ENCODE measurements at places on chromosomes 13 and 19.
A peak's percentile ranks its signal among the peaks of the same experiment; 100 is the strongest.

- DNase-seq: peak; percentile 25
- no peak overlapping the region for H3K27ac ChIP-seq
- H3K27me3 ChIP-seq: no peaks in the 10 kb centered on the region
- H3K4me3 ChIP-seq: no peak overlapping the region
- H3K4me1 ChIP-seq: no peaks in the 10 kb centered on the region
These were observed 13.0 kb downstream of the TFDP1 start for GRCh38 chr13:113597391-113598080.

GRCh38 chr19:41296433-41296871 is 13.5 kb upstream of the CCDC97 start:
- H3K4me1 ChIP-seq: no peaks in the 10 kb centered on the region
- no peak for DNase-seq
- H3K27ac ChIP-seq: peak overlapping the region; percentile 46
- peaks cover 25% of the 10 kb centered on the region for H3K36me3 ChIP-seq
- no peak overlapping the region for H3K4me3 ChIP-seq

DNA sequence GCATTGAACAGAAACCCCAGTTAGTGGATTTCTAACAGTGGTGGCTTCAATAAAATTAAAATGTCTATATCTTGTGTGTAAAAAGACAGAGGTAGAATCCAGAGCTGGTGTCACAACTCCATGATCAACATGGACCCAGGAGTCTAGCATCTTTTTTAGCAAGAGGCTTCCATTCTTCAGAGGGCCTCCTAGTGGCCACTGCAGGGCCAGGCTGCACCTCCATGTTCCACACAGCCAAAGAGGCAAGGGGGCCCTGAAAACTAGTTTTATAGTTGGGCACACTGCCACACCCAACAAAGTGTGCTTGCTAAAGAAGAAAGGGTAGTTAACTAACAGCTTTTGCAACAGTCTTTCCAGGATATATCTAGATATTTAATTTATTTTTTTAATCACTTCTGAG is 12.9 kb downstream of the N4BP2L1 start:
- H3K27me3 ChIP-seq: no peaks in the 10 kb centered on the region
- H3K36me3 ChIP-seq: no peaks in the 10 kb centered on the region
- no peak overlapping the region for H3K4me3 ChIP-seq
- no peak for DNase-seq
- H3K27ac ChIP-seq: no peak overlapping the region

- H3K4me3 ChIP-seq: no peak overlapping the region
- H3K36me3 ChIP-seq: no peaks in the 10 kb centered on the region
- DNase-seq: no peak
- no peaks in the 10 kb centered on the region for H3K4me1 ChIP-seq
- no peak overlapping the region for H3K27ac ChIP-seq
These were observed 689.3 kb upstream of the ATXN8OS start for GRCh38 chr13:69418319-69418718.

- H3K4me1 ChIP-seq: peaks cover 9% of the 10 kb centered on the region
- no peaks in the 10 kb centered on the region for H3K36me3 ChIP-seq
- no peak overlapping the region for H3K4me3 ChIP-seq
- H3K27me3 ChIP-seq: no peaks in the 10 kb centered on the region
- H3K27ac ChIP-seq: no peak overlapping the region
- no peak for DNase-seq
These were observed 123.1 kb downstream of the ITGBL1 start for GRCh38 chr13:101575581-101575980.

GRCh38 chr13:96041326-96042110 is 11.7 kb downstream of the UGGT2 start:
- no peak overlapping the region for H3K27ac ChIP-seq
- no peaks in the 10 kb centered on the region for H3K27me3 ChIP-seq
- H3K4me1 ChIP-seq: no peaks in the 10 kb centered on the region

DNA sequence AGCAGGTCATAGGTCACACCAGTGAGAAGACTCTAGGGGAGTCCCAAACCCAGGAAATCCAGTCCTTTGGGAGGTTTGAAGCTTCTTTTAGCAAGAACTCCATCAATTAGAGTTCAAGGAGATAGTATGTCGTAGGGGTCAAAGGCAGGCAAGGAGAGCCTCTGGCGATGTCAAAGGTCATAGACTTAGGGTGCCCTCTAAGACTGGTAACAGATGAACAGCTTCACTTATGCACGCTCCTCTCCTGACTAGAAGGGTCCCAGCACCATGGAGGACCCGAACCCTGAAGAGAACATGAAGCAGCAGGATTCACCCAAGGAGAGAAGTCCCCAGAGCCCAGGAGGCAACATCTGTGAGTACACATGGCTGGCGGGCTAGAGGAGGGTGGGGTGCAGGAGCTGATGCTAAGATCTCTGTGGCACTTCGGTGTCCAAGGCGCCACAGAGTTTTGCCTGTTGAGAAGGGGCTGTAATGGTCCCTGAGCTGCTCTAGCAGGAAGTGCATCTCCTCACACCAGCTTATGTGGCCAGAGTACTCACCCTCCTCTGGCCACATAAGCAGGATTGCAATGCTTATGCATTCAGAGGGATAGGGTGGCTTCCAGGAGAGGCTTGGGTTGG is 557 bp downstream of the ZNF576 start:
- no peaks in the 10 kb centered on the region for H3K36me3 ChIP-seq
- H3K4me3 ChIP-seq: peak overlapping the region; percentile 45
- peaks cover 5% of the 10 kb centered on the region for H3K4me1 ChIP-seq
- no peak for DNase-seq
- no peaks in the 10 kb centered on the region for H3K27me3 ChIP-seq

GRCh38 chr13:20206698-20207235 is 14.0 kb upstream of the GJB2 start:
- no peak overlapping the region for H3K4me3 ChIP-seq
- H3K27me3 ChIP-seq: peaks cover 1% of the 10 kb centered on the region
- no peak overlapping the region for H3K27ac ChIP-seq
- no peak for DNase-seq
- H3K4me1 ChIP-seq: no peaks in the 10 kb centered on the region

DNA sequence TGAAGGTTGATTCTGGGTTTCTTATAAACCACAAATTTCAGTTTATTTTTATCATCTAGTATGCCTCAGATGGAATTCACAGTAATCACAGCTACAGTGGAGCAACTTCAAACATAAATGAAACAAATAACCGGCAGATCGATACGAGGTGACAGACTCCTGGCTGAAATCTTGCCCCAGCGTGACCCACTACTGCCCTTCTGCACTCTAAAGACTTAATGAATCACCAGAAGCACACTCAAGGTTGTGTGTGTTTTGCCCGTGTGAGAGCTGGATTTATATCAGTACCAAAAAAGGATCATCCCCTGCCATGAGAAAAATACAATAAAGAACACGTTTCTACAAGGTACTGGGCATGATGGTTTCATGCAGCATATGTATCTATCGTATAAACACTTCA is 161.7 kb downstream of the KLF12 start:
- H3K36me3 ChIP-seq: no peaks in the 10 kb centered on the region
- H3K27me3 ChIP-seq: no peaks in the 10 kb centered on the region
- no peak overlapping the region for H3K4me3 ChIP-seq
- H3K4me1 ChIP-seq: peaks cover 2% of the 10 kb centered on the region

DNA sequence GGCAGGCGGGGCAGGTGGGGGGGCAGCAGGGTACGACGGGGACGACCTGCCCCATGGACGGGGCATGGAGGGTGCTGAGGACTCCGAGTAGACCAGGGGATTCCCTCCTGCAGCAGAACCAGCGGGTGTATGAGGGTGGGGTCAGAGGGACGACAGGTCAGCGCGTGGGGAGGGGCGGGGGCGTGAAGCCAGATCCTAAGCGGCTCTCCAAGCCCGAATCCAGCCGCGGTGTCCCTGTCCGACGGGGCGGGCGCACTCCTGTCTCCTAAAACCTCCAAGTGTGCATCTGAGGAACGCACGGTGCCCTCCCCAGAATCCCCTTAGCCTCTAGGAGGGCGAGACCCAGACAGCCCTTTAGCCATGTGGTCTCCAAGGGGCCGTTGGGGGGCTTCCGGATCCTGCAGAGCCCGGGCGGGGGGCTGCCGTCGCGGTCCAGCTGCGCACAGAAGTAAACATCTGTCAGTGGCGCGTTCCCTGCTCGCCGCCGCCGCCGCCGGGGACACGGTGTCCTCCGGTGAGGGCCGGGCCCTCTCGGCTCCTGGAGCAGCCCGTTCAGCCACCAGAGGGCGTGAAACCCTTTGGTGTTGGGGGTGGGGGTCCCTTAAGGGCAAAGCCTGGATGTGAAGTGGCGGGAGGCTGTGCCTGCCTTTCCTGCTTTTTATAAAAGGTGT is 730 bp downstream of the NRTN start:
- no peak for DNase-seq
- H3K36me3 ChIP-seq: no peaks in the 10 kb centered on the region
- no peaks in the 10 kb centered on the region for H3K4me1 ChIP-seq
- no peak overlapping the region for H3K27ac ChIP-seq

- no peaks in the 10 kb centered on the region for H3K36me3 ChIP-seq
- no peak overlapping the region for H3K4me3 ChIP-seq
- H3K4me1 ChIP-seq: no peaks in the 10 kb centered on the region
- no peak overlapping the region for H3K27ac ChIP-seq
- DNase-seq: peak; percentile 27
These were observed 10.2 kb downstream of the C2CD4C start for GRCh38 chr19:398719-399118.

DNA sequence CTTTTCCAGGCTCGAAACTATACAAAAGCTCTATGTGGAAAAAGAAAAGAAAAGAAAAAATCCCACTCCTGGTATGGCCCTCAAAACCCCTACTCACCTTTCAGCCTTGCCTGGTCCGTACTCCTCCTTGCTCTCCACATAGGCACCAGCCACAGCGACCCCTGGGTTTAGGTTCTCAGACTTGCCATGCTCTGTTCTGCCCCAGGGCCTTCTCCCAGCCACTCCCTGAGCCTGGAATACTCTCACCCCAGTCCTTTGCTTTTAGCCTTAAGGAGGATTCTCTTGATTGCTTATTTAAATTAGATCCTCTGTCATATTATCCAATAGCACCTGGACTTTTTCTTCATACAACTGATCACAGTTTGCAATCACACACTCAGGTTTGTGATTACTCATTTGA is 522.5 kb downstream of the DIAPH3 start:
- no peak for DNase-seq
- H3K27me3 ChIP-seq: no peaks in the 10 kb centered on the region
- no peaks in the 10 kb centered on the region for H3K4me1 ChIP-seq
- H3K4me3 ChIP-seq: no peak overlapping the region
- H3K36me3 ChIP-seq: no peaks in the 10 kb centered on the region
- H3K27ac ChIP-seq: no peak overlapping the region

- no peaks in the 10 kb centered on the region for H3K36me3 ChIP-seq
- no peaks in the 10 kb centered on the region for H3K4me1 ChIP-seq
- no peak overlapping the region for H3K27ac ChIP-seq
- H3K4me3 ChIP-seq: no peak overlapping the region
- H3K27me3 ChIP-seq: no peaks in the 10 kb centered on the region
These were observed 2.5 kb downstream of the SLC1A6 start for GRCh38 chr19:14977128-14977527.

DNA sequence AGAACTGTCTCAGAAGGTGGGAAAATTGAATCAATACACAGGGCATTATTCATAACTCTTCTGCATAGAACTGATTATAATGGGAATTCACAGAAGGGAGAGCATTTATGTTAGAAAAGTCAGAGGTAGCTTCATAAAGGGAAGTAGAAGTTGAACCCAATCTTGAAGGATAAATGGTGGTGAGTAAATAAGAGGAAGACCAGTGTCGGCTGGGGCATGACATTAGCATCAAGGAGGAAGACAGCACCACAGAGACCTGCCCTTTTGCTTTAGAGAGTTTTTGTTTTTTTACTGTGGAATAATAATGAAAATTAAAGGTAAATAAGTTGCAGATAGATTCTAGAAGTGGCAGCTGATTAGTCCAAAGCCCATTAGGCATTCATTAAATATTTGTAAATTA is 21.9 kb downstream of the CDC16 start:
- H3K4me3 ChIP-seq: no peak overlapping the region
- H3K27ac ChIP-seq: no peak overlapping the region
- no peak for DNase-seq
- no peaks in the 10 kb centered on the region for H3K27me3 ChIP-seq
- peaks cover 20% of the 10 kb centered on the region for H3K36me3 ChIP-seq
- H3K4me1 ChIP-seq: no peaks in the 10 kb centered on the region

- peak overlapping the region; percentile 57 for H3K27ac ChIP-seq
- no peaks in the 10 kb centered on the region for H3K27me3 ChIP-seq
- peaks cover 2% of the 10 kb centered on the region for H3K4me1 ChIP-seq
- DNase-seq: no peak
These were observed 287.1 kb downstream of the TBC1D4 start for GRCh38 chr13:75194717-75195462.

GRCh38 chr19:38185562-38185961 is 38.5 kb downstream of the DPF1 start:
- no peak overlapping the region for H3K27ac ChIP-seq
- H3K36me3 ChIP-seq: no peaks in the 10 kb centered on the region
- H3K4me3 ChIP-seq: no peak overlapping the region
- H3K27me3 ChIP-seq: no peaks in the 10 kb centered on the region
- DNase-seq: no peak

GRCh38 chr13:23859455-23859854 is 29.7 kb downstream of the MIPEP start:
- no peaks in the 10 kb centered on the region for H3K27me3 ChIP-seq
- no peak for DNase-seq
- no peaks in the 10 kb centered on the region for H3K4me1 ChIP-seq
- no peak overlapping the region for H3K4me3 ChIP-seq

DNA sequence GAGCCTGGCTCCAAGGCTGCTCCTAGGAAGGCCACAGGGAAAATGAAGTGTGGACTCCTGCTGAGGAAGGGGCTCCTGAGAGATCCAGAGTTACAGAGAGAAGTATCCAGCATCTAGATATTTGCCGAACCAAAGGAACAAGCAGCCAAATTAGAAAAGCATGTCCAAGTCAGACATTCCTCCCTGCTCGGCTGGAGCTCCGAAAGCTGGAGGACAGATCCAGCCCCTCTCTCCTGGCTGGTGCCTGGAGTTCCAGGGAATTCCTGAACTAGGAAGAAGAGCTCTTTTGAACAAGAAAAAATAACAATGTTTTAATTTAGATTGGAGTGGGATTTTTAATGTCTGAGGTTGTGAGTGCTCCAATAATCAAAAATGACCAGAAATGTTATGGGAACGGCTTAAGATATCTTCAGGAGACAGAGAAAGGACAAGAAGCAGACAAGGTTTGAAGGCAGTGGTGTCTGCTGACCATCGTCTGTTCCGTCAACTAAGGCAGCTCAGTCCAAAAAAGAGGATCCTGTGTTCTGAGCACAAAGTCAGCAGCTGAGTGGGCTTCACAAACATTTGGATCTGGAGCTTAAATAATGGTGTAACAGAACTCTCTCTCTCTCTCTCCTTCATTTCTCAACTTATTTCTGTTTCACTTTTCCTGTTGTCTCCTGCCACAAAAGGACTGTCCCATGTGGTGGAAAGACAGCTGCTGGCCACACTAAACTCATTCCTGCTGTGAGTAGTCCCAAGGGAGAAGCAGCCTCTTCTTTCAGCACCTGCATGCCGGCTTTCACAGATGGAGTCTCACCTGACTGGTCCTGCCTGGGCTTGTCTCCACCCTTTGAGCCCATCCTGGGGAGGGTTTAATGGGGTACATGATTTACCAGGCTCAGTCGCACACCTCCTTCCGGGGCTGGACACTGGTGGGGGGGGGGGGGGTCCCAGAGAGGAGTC is 31.5 kb upstream of the IRS2 start:
- DNase-seq: no peak
- no peaks in the 10 kb centered on the region for H3K4me1 ChIP-seq
- H3K27ac ChIP-seq: no peak overlapping the region
- H3K27me3 ChIP-seq: no peaks in the 10 kb centered on the region
- no peaks in the 10 kb centered on the region for H3K36me3 ChIP-seq

GRCh38 chr13:111040830-111041229 is 74.3 kb upstream of the ARHGEF7 start:
- no peak overlapping the region for H3K4me3 ChIP-seq
- no peaks in the 10 kb centered on the region for H3K36me3 ChIP-seq
- DNase-seq: no peak

GRCh38 chr13:51821606-51822005 is 17.6 kb upstream of the DHRS12 start:
- no peak overlapping the region for H3K27ac ChIP-seq
- H3K36me3 ChIP-seq: no peaks in the 10 kb centered on the region
- H3K27me3 ChIP-seq: no peaks in the 10 kb centered on the region
- H3K4me1 ChIP-seq: no peaks in the 10 kb centered on the region
